ENCODE measurements at places on chromosomes 12 and 14.

DNA sequence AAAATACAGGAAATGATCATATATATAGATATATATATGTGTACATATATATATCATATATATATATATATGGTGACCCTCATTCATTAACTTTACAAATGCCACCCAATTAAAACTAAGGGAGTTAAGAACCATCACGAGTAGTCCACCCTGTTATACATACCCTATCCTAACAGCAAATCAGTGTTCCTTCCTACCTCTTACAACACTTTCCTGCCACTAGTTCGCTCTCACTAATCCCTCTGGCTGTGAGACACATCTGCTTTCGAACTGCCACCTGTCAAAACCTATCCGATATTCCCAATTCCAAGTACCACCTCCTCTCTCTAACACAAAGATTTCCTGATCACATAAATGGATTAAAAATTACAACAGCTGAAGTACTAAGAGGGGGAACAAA, 100.5 kb downstream of the EEA1 start:
- no peak for DNase-seq

DNA sequence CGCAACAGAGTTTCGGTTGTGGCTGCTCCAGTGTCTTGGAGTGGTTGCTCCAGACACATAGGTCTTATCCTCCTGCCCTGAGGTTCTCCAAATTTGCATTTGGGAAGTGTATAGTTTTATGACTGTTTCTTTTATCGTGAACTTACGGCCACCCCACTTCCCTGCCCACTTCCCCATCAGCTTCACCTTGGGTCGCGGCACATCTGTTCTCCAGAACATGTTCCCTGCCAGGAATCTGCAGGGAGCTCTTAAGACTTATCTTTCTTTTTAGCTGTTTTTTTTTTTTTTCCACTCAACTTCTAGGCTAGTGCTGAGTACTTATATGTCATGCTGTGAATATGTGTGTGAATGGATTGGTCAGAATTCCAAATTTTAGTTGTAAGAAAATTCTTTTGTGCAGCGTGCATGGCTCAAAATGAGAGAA, 75.4 kb downstream of the ETV6 start:
- no peak for DNase-seq

DNA sequence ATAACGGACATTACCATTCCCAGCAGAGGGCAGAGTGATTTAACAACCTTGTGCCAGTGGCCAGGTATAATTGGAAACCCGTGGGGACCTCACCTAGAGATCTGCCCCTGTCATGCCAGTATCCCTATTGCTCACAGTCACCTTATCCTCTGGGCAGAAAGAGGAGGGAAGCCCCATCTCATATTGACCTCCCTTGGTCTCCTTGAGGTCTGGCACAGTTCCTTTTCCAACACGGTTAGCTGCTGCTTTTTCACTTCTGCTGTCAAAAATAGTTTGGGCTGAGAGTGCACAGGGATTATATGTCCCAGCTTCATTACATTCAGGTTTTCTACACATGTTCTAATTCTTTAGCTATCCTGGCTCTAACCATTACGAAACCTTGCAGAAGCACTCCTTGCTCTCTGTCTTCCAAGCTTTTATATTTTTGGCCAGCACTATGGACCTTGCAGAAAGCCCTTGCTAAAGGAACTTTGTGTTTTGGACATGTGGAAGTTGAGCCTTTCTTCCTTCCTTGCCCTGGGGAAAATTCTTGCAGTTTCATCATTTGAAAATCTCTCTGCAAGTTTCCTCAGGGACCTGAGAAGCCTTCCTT, 111.7 kb upstream of the MIS18BP1 start:
- no peak for DNase-seq

- DNase-seq: no peak
Observed at GRCh38 chr12:84692071-84692470, 220.5 kb downstream of the SLC6A15 start.

GRCh38 chr14:22689199-22689598, 45.0 kb upstream of the OR6J1 start:
- DNase-seq: no peak

- DNase-seq: no peak
Observed at GRCh38 chr12:13570005-13570694, 373.6 kb downstream of the EMP1 start.

DNA sequence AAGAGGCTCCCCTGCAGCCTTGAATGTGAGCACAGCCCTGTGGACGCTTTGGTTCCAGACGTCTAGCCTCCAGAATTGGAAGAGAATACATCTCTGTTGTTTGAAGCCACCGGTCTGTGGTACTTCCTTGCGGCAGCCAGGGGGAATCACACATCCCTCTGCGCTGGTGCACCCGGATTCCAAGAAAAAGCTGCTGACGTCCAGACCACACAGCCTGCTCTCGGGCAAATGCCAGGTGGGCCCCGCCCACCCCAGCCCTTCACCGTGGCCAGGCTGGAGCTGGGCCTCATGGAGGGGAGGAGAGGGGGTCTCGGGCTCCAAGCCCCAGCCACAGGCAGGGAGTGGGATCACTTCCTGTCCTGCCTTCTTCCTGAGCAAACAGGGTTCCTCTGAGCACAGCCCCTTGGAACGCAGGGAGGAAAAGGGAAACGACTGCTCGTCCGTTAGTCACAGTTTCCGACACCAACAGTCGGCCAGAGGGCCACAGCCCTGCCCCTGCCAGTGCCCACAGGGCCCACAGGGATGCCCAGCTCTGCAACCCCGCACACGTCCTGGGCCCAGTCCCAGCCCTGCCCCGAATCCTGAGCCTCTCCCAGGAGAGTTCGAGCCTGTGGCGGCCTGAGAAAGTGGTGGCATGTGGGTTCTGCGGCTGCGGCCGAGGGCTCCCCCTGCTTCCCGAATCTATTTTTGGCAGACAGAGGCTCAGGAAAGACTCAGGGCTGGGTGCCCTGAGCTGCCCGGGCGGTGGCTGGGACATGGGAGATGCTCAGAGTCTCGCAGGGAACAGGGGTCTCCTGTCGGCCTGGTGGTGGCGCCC, 85.3 kb downstream of the RFLNA start:
- no peak for DNase-seq

DNA sequence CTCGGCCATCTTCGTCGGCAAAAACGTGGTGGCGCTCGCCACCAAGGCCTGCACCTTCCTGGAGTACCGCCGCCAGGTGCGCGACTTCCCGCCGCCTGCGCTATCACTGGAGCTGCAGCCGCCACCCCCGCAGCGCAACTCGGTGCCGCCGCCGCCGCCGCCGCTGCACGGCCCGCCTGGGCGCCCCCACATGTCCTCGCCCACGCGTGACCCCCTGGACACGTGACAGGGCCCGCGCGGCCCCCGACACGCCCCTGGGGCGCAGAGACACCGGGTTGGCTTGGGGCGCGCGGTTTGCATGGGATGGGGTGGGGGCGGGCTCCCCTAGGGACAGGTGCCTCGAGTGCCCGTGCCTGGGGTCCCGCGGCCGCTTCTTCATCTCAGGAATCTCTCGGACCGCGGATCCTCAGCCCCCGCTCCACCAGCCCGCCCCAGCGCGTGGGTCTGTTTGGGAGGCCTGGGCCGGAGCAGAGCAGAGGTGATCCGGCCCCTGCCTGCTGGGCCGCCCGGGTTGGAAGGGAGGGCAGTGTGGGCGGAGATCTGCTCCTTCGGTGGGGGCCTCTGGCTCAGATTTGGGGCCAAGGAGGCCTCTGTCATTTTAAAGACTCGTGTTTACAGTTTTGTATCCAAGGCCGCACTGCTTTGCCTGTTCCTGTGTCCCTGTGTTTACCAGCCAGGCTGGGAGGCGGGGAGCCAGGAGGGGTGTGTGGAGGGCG, 3.3 kb downstream of the TMEM121 start:
- DNase-seq: no peak

DNA sequence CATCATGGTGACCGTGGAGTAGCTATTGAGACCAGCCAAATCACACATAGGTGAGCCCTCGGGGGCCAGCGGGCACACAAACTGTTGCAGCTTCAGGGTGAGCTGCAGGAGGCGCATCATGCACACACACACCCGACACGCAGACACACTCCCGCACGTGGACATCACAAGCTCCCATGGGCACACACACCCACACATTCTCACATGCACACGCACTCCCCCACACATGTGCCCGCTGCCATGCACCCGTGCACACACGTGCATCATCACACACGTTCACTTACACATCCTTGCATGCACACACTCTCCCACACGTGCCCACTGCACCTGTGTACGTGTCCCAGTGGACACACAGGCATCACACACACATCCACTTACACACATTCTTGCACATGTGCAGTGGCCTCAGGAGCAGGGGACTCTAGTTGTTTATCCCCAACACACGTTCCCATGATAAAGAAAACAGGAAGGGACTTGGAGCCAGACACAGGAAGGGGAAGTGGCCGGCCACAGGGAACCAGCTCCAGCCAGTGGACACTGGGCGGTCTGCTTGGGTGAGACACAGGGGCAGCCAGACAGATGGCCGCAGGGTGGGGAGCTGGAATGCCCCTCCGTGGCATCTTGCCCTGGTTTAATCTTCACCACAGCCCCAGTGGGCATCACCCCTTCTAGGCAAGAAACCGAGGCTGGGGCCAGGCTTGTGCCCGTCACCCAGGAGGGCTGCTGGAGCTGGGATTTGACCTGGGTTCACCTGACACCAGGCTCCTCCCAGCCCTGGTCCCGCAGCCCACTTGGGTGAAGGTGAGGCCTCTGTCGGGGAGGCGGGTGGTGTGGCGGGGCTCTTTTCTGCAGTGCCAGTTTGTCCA, 49.7 kb downstream of the CYP46A1 start:
- no peak for DNase-seq

DNA sequence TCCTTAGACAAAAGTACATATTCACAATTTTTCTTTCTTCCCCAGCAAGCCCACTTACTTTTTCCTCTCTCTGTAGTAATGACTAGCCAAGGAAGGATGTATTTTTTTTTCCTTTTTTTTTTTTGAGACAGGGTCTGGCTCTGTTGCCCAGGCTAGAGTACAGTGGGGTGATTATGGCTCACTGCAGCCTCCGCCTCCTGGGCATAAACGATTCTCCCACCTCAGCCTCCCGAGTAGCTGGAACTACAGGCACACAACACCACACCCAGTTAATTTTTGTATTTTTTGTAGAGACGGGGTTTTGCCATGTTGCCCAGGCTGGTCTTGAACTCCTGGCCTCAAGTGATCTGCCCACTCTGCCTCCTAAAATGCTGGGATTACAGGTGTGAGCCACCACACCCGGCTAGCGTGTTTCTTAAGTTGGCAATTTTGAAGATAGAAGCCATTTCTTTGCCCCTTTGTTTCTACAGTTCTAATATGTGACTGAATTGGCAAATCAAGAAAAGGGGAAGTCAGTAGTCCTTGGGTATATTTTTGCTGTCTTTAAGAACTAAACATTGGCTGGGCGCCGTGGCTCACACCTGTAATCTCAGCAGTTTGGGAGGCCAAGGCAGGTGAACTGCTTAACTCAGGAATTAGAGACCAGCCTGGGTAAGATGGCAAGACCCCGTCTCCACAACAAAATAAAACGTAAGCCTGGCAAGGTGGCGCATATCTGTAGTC, 3.2 kb upstream of the NACA start:
- no peak for DNase-seq

DNA sequence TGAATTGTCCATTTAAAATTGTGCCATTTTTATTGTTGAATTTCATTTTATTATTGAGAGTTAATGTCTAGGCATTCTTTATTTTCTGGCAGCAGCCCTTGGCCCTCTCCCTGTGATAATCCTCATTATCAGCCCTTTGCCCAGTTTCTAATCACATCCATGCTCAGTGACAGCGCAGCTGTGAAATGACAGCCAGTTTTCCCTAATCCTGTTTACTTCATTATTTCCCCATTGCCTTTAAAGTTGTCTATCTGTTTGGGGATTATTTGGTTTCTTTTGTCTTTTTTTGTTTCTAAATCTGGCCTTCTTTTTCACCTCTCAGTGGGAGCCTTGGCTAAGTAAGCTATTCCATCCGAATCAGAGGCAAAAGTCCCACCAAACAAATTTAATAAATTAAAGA, 476.9 kb downstream of the SLC6A15 start:
- no peak for DNase-seq

- DNase-seq: no peak
Observed at GRCh38 chr14:35631071-35631805, 97.3 kb downstream of the INSM2 start.

DNA sequence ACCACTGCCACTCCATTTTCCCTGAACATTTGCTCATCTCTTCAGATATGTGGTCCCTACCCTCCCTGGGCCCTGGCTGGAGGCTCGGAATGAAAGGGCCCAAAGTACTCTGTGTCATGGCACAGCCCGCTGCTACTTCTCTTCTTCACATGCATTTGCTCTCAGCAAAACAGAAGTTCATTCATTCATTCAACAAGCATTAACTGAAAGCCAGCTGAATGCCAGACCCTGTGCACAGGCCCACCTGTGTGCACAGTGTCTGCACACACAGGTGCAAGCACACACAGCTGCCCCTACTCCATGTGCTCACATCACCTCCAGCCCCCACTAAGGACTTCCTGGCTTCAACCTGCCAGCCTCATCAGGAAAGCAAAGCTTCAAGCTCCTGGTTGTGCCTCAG, 7.8 kb downstream of the WNT1 start:
- no peak for DNase-seq
